Skin of body (tissue), 3 donors: ENCODE measurements at places on chromosomes 2 and 18. TPM values are rescaled to one million over a fixed set of nuclear protein-coding genes. Genes with fewer than 3 reads are reported as not detected.

DNA sequence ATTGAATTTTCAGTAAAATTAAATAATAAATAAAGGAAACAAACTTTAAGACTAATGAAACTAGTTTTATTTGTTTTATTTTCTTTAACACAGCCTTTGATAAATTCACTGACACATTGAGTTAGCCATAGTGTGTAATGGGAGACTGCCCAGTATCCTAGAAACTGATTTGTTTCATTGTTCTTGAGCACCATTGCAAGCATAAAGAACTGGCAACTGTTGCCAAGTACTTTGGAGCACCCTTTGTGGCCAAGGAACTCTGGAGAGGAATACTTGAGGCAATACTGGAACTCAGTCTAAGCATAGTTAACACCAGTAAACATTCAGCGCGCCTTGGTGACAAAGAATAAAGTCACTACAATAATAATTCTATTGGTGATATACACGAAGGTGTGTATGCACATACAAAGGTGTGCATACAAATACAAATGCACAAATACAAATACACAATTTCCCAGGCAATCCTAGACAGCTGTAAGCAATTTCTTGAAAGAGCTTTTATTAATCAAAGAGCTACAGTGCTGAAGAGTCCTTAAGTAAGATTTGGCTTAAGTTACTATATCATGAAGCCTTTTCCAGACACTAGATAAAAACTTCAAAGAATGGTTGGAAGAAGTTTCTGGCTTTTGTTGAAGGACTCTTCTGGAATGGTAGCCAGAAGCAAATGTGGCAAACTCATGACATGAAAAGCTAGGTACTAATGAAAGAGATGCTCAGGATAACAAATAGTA, 1371.2 kb downstream of the LRP1B start:
- no peak for DNase-seq

- no peak for DNase-seq
Observed at GRCh38 chr2:131143803-131144202, 38.7 kb downstream of the PLEKHB2 start.

GRCh38 chr2:149042881-149043280, 4.4 kb downstream of the LYPD6B start:
- no peak for DNase-seq

DNA sequence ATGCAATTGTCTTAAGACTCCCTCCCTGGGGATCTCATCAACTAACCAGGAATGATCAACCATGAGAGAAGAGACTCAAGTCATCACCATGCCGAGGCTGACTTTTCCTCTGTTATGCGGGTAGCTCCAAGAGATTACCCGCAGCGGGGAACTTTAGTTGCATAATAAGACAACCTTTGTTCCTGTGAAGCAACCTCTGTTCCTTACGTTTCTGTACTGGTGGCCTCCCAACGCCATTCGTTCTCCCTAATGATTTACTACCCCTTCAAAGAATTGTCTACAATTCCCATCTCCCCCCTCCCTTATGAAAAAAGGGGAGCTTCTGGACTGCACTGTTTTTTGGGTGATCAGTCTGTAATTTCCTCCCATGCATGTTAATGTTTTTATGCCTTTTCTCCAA, 66.1 kb upstream of the LRPPRC start:
- no peak for DNase-seq

- no peak for DNase-seq
Observed at GRCh38 chr2:17148407-17149145, 369.7 kb downstream of the RAD51AP2 start.

HOXD13 gene
- total RNA-seq = not detected
